Foreskin keratinocyte (primary cell): ENCODE measurements at places on chromosomes 16 and 17. TPM values are rescaled to one million over a fixed set of nuclear protein-coding genes. Genes with fewer than 3 reads are reported as not detected.

Gene NOXO1
- total RNA-seq: 0.99 and 1.9 TPM in 2 replicates

Gene PRR11
- 65.4 and 74.1 TPM in 2 replicates for total RNA-seq

DNA sequence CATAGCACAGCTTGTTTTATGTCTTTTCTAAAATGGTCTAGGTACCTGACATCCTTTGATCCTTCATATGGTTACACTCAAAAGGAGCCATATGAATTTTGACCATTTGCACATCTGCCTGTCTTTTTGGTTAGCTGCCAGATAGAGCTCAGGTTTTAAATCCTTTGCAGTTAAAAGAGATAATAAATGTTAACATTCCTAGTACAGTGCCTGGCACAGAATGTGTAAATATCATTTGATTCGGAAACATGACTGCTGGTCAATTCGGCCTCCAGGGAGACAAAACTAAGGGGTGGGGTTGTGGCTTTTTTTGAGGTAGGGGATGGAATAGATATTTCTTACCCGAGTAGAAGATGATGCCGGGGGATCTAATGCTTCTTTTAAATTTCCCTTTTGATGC lies 64.2 kb downstream of the FTO start:
- no peak for DNase-seq

DNA sequence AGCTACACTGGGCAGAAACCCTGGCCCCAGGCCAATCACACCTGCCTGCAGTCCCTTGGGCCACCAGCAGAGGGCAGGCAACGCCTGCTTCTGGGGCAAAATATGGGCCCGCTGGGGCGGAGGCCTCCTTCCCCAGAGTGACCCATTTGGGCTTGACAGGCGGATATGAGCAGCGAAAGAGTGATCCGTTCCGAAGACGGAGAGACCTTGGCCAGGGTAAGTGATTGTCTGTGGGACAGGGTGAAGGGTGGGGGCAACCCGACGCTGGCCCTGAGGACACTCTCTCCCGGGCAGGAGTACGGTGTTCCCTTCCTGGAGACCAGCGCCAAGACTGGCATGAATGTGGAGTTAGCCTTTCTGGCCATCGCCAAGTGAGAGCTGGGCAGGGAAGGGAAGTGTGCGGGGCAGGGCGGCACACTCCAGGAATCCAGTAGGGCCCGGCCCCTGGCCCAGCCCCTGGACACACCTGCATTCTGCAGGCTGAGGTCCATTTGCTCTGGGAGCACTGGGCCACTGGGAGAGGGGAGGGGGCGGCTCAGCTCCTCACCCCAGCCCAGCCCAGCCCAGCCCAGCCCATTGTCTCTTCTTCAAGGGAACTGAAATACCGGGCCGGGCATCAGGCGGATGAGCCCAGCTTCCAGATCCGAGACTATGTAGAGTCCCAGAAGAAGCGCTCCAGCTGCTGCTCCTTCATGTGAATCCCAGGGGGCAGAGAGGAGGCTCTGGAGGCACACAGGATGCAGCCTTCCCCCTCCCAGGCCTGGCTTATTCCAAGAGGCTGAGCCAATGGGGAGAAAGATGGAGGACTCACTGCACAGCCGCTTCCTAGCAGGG lies 3.5 kb upstream of the NHERF1 start:
- DNase-seq: peak; percentile 41
